ENCODE measurements at places on chromosomes 7 and 10.

DNA sequence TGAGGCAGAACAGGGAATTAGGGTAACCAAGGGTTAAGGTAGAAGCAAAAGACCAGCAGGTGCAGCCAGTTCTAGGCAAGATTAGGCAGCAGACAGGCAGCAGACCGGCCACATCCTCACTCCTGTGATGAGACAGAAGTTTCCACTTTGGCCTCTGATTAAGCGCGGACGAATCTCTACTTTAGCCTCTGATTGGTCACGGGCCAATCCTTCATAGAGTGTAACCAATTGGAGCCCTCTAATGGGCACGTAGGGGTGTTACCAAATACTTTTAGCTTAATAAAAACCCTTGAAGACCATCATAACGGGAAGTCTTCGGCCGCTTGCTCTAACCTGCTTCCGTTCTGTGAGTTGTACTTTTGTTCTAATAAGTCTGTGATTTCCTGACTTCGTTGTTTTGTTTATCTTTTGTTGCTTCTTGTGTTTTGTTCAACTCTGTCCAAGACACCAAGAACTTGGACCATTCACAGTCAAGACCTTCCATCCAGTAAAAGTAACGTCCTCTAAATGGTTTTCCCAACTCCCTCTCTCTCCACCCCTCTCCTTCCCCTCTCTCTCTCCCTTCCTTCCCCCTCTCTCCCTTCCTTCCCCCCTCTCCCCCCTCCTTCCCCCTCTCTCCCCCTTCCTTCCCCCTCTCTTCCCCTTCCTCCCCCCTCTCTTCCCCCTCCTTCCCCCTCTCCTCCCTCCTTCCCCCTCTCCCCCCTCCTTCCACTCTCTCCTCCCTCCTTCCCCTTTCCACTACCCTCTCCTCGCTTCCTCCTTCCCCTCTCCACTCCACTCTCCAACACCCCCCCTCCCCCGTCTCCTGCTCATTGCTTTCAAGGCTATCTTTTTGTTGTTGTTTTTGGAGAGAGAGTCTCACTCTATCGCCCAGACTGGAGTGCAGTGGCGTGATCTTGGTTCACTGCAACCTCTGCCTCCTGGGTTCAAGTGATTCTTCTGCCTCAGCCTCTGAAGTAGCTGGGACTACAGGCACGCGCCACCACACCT, 13.2 kb upstream of the MALSU1 start:
- no peak for DNase-seq

DNA sequence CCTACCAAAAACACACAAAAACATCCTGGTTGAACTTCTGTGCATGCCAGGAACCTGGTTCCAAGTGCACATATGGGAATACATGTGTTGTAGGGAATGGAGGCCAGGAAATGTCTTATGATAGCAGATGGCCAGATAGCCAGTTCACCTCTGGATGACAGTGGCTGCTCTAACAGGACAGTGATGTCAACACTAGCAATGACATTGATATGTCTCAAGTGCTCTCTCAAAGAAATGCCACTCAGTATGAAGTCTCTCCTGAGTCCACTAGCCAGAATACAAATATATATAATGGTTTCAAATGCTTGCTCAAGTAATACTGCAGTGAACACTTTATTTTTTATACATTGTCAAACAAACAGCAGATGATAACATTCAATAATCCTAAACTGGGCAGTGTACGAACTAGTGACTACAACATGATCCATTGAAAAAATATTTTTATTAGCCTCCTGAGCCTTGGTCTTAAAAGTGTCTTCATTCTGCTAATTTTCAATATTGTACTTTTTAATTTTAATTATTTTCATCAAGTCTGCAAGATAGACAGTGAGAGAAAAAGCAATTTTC, 26.0 kb upstream of the PCDH15 start:
- DNase-seq: no peak

- no peak for DNase-seq
Measured at GRCh38 chr7:129093867-129094456, 39.1 kb upstream of the TNPO3 start.

DNA sequence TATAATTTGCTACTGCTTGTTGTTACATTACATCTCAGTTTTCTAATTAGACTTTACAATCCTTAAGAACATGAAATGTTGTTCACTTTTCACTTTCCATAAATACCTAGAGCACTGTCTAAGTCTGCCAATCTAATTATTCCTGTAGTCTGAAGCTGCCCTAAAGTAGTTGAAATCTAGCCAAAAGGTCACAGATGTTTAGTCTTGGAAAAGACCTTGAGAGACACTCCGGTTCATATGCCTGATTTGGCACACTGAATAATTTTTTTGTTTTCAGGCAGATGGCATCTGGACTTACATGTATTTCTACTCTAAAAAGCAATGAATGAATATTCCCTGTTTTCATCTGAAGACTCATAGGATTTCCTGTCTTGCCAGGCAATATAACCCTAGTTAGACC, 359.1 kb downstream of the ANKRD7 start:
- DNase-seq: no peak

GRCh38 chr7:20450536-20450935, 119.8 kb downstream of the ITGB8 start:
- DNase-seq: no peak

GRCh38 chr10:13437026-13437555, 89.0 kb upstream of the SEPHS1 start:
- DNase-seq: no peak

- DNase-seq: no peak
Measured at GRCh38 chr7:51251290-51251689, 65.3 kb downstream of the COBL start.

DNA sequence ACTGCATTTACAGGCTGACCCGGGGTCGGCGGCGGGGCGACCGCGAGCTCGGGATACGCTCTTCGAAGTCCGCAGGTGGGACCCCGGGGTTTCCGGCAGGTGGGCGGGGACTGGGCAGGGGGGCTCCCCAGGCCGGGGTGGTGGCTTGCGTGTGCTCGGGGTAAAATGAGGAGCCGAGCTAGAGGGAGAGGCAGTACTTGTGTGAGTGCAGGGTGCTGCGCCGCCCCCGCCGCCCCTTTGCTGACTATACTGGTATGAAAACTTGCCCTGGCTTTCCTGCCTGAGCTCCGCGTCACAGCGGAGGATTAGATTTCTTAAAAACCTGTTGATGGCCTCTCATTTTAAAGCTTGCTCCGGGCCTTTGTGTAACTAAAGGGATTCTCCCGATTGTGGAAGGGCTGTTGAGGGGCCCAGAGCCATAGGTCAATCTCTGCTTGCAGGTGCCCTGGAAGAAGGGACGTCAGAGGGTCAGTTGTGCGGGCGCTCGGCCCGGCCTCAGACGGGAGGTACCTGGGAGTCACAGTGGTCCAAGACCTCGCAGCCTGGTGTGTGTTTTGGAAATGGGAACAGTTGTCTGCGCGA, 488 bp downstream of the ARMC10 start:
- DNase-seq: peak; percentile 58

- DNase-seq: no peak
Measured at GRCh38 chr10:43208147-43209073, 58.5 kb downstream of the RASGEF1A start.

All from T-helper 22 cell (primary cell).